Tongue (tissue), 3 donors: ENCODE measurements at places on chromosomes 1 and 21. TPM values are rescaled to one million over a fixed set of nuclear protein-coding genes. Genes with fewer than 3 reads are reported as not detected.

Gene HMGCS2
- 0.92 TPM for total RNA-seq

Gene ADAM30
- total RNA-seq, result not detected

Gene ACTL8
- total RNA-seq, result not detected

Gene DENND2C
- 12.3 TPM for total RNA-seq

Gene ARHGAP30
- total RNA-seq, result 3.0 TPM

- DNase-seq, result no peak
Measured at GRCh38 chr1:53259932-53260331, 21.6 kb upstream of the MAGOH start.

DNA sequence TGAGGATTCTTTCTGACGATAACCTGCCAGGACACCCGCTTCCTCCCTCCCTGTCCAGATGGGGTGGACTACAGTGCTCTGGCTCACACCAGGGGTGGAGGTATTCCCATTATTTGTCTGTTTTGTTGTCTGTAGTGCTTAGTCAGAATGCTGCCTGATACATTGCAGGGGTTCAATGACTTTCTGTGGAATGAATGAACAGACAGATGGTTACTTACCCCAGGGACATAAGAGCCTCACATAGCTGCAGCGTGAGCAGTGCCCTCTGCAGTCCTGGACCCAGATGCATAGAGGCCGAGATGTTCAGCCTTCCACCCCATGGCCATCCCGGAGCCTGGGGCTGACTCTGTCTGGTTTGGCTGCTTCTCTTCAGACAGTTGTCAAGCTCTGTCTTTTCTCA is 13.0 kb upstream of the F3 start:
- DNase-seq, result no peak

GRCh38 chr1:36737767-36738166 is 255.1 kb upstream of the CSF3R start:
- no peak for DNase-seq

DNA sequence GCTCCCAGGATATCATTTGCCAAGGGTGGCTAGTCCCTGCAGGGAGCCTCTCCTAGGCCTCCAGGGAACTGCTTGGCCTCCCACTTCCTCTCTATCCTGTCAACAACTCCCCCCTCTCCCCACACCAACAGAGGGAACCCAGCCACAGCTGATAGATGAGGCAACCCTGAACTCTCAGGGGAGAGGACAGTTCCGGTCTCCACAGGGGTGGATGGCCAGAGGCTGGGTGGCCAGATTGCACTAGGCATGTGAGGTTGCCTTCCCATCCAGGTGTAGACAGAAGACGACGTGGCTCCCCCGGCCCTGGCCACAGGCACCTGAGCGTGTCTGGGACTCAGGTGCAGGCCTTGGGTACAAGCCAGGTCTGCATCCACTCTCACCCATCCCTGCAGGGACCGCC is 53.3 kb downstream of the TOR1AIP2 start:
- no peak for DNase-seq

GRCh38 chr1:99662539-99663080 is 16.7 kb downstream of the PALMD start:
- peak; percentile 84 for DNase-seq

DNA sequence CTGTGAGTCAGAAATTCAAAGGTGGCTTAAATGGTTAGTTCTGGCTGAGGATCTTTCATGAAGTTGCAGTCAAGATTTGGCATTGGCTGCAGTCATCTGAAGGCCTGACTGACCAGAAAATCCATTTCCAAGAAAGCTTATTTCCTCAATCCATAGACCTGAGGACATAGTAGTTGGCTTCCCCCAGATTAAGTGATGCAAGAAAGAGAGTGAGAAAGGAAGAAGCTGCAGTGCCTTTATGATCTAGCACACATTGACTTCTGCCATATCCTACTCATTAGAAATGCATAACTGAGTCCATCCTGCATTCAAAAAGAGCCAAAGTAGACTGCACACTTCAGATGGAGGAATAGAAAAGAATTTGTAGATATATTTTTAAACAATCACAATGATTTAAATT is 222.6 kb downstream of the COL24A1 start:
- DNase-seq, result peak; percentile 19

GRCh38 chr1:1510912-1511532 is 940 bp upstream of the ATAD3A start:
- peak; percentile 4 for DNase-seq

GRCh38 chr21:45075596-45076244 is 1.3 kb downstream of the ADARB1 start:
- no peak for DNase-seq

DNA sequence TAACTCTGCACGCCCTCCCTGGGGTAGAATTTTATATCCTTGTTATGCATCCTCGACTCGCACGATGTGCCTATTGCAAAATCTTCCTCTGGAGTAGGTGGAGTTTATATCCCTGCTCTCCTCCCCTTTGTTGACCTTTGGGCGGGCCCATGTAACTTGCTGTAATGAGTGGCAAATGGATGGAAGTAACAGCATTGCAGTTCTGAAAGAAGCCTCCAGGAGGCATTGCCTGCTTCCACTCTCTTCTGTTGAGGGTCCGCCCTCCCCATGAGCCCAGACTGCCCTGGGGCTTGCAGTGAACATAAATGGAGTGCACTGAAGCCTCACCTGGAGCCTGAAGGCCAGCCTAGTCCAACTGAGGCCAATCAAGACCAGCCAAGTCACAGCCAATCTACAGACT is 62.2 kb upstream of the GRIK3 start:
- DNase-seq, result no peak
